Stimulated activated CD4-positive, alpha-beta T cell treated with anti-CD3 and anti-CD28 coated beads, Interleukin-1b, Interleukin-23, amount 100 ng/mL, for 1 hour (primary cell): ENCODE measurements at places on chromosomes 16 and 17.

GRCh38 chr16:70749681-70750601 lies 51.0 kb downstream of the VAC14 start:
- no peak for DNase-seq

DNA sequence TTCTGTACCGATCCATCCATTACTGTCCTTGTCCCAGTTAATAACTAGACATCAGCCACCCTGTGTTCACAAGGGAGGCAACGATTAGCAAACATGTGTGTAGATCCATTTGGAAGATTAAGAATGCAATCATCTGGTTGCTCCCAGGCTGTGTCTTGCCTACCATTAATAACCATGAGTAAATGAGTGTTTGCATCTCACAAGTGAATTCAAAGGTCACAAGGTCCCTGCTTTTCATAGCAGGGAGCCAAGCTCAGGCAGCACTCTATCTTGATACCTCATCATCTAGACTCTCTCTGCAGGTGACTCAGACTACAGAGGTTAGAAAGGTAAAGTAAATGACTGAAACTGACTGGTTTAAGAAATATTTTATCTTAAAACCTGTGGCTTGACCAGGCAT lies 25.3 kb downstream of the VWA3A start:
- no peak for DNase-seq

DNA sequence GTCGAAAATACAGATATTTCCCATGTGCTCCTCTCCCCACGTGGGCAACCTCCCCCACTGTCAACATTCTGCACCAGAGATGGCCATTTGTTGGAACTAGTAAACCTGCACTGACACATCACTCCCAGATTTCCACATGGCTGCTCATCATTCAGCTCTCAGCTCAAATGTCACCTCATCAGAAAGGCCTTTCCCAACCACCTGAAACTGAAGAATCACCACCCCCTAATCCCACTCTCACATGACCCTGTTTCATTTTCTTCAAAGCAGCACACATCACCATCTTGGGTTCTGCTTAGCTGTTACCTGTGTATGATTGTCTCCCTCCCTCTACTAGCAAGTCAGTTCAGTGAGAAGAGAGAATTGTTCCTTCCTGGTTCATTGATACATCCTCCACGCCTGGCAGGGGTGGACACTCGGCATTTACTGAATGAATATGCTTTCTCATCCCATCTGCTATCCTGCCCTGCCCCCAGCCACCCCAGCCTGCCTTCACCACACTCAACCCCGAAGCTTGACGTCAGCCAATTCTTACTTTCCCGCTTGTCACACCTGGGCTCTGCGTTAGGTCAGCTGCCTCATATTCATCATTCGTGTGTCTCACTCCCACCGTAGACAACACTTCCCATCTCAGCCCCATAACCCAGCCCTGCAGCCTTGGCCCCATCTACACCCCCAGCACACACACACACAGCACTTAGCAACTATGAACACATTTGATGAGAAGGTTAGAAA lies 1.5 kb downstream of the C17orf114 start:
- DNase-seq: no peak

GRCh38 chr16:3625911-3626732 lies 14.7 kb upstream of the SLX4 start:
- DNase-seq: no peak

DNA sequence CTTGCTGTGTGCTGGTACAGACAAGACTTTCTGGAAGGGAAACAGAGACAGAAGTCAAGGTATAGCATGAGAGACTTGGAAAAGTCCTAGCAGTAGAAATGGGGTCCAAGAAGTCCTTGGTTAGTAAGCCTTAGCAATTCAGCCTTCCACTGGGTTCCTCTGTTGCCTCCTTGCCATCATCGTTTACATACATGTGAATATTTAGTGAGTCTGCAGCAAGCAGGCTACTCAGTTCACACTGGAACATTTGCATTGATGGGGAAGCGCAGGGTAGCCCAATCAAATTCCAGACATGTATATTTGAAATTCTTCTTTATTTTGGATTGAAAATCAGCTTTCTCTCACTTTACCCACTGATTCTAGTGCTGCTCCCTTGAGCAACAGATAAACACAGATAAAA lies 27.1 kb downstream of the LIMD2 start:
- DNase-seq: no peak

DNA sequence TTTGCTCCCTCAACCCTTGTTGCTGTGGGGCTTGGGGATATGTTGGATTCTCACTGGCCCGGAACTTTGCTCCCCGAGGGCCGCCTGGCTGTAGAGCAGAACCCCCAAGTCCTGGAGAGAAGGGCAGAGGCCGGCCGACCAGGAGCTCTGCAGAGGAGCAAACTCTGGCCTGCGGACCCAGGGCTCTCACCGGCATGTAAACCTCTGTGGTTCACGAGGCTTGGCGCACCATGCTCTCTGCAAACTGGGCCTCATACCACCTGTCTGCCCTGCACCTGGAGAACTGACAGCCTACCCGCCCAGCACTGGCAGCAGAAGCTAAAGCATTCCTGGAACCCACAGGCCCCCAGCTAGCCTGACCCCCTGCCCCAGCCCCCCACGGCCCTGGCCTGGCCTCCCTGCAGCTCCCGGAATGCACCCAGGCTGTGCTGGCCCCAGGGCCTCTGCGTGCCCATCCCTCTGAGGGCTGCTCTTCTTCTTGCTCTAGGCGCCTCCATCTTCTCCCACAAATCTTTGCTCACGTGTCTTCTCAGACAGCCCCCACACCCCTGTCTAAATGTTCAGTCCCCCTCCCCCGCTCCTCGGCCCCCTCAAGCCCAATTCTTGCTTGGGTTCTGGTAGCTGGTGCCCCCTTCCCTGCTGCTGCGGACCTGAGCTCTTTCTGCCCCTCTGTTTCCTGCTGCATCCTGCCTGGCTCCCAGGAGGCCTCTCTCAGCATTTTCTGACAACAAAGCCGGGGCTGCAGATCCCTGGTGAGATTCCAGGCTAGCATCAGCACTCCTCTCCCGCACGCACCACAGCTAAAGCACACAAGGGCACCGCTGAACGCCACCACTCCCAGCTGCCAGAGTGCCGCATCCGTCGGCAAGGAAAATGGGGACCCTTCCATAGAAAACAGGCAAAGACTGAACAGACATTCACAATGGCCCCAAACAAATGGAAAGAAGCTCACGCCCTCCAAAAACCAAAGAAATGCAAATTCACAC lies 23.3 kb downstream of the ACTG1 start:
- no peak for DNase-seq

DNA sequence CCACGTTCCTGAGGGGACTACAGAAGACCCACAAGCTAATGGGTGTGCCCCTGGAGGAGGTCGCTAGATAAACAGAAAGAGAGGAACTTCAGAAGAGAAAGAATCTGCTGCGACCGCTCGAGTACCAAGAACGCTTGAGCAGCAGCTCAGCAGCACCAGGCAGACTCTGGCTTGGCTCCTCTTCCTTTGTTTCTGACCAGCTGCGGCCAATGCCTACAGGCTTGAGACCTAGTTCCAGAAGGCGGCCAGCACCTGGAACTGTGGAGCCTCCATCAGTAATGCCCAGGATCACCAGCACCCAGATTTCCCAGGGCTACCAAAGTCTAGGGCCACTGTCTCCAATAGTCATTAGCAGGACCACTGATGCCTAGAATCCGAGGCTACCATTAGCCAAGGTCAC lies 26.0 kb upstream of the GOSR2 start:
- DNase-seq: no peak

GRCh38 chr17:62064029-62064790 lies 868 bp downstream of the MED13 start:
- DNase-seq: no peak

DNA sequence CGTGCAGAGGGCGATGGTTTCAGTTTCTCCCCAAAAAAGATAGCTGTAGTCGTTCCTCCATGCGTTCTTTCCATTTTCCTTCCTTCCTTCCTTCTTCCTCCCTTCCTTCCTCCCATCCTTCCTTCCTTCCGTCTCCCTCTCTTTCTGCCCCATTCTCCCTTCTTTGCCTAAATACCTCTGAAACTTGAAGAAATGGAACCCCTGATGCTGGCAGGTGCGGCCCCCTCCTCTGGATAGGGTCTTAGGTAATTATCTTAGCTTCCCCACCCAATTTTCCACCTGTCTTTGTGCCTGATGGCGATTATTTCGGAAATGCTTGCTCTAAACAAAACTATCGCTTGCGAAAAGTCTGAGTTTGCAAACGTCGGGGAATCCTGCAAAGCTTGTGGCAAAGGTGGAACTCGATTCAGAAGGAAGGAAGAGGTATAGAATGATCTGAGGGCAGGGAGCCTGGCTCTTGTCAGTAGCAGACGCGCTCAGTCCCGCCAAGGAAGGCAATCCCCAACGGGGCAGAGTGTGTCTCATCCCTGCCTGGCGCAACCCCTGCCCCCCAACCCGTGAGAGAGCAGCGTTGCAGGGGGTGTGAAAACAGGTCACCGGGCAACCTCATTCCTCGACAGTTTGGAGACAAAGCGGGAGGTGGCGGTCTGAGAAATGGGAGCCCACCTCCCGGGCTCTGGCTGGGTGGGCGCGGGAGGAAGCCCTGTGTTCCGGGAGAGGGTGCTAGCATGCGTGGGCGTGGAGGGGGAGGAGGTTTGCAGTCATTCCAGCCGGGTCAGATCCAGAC lies 2.9 kb upstream of the CBX8 start:
- no peak for DNase-seq

DNA sequence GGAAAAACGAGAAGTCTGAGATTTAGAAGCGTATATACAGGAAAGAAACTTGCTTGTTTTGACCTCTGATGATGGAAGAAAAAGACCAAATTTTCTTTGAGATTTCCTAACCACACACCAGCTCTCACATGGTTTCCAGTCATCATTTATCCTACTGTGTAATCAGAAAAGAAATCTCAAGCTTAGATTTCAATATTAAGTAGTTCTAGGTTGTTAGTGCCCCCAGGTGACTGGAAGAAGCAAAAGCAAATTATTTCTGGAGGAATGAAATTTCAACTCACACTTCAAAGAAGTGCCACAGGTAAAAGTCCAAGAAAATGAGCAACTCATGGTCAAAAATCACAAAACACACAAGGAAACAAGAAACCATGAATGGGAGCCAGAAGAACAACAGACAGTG lies 51.8 kb upstream of the KDM6B start:
- no peak for DNase-seq

DNA sequence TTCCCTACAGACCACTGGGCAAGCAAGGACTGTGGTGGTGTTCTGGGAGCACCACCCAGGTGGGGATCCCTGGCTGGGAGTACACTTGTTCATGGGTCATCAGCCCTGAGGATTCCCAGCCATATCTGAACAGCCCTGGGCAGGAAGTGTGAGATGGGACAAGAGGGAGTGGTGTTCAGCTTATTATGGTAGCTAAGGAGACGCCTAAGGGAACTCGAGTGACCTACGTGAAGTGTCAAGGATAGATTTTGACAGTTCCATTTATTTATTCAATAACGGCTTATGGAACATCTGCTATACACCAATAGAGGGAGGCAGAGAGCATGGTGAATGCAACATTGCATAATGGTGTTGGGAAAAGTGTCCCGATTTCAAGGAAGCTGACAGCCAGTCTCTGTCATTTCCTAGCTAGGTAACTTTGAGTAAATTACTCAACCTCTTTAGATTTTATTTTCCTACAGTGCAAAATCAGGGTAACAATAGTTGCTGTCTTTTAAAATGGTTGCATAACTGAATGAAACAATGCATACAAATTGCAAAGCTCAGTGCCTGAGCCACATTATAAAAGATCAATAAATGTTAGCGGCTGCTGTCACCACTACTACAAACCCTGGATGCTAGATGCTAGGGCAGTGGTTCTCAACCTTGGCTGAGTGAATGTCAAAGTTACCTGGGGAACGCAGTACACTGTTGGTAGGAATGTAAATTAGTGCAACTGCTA lies 534.1 kb downstream of the GRIN2A start:
- no peak for DNase-seq

DNA sequence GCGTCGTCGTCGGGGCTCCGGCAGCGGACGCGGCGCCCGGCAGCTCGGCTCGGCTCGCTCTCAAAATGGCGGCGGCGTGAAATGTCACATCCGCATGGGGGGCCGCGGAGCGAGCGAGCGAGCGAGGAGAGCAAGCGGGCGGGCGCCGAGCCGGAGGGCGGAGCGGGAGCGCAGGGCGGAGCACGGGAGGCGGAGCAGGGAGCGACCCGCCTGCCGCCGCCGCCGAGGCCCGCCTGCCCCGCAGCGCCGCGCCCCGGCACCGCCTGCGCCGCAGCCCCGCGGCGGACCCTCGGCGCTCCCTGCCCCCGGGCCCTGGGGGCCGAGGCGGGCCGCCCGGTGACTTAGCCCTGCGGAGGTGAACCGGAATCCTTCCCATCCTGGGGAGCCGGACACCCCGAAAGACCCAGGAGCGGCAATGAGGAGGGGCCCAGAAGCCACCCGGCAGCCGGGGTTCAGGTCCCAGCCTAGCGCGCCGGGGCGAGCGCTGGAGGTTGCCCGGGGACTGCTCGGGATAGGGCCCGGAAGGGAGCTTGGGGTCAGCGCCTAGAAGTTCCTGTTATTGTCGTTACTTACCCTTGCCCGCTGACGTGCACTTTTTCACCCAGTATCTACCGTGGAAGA lies at the start of gene USP7:
Gene USP7, minus strand, starts transcription at position 86 of the 621 bp plus-strand sequence. CDS start 621 bp downstream, outside the sequence.
- DNase-seq: peak; percentile 79

- no peak for DNase-seq
Measured at GRCh38 chr17:68768804-68769203, 167.6 kb upstream of the FAM20A start.

DNA sequence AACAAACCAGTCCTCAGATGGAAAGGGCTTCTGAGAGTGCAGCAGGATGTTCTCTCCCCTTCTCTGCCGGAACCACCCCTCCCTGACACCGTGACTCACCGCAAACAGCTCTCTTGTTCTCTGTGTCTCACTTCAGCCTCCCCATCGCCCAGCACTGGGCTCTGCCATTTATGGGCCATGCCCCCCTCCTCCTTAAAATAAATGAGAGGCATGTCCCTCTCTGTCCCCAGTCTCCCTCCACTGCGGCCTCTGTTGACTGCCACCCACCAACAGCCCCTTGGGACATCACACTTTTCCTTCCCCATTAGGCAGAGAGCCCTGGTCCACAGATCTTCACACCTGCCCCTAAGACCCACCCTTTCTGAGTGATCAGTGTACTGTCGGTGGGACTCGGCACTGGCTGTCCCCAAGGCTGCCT lies 6.3 kb downstream of the CCDC102A start:
- DNase-seq: peak; percentile 48

DNA sequence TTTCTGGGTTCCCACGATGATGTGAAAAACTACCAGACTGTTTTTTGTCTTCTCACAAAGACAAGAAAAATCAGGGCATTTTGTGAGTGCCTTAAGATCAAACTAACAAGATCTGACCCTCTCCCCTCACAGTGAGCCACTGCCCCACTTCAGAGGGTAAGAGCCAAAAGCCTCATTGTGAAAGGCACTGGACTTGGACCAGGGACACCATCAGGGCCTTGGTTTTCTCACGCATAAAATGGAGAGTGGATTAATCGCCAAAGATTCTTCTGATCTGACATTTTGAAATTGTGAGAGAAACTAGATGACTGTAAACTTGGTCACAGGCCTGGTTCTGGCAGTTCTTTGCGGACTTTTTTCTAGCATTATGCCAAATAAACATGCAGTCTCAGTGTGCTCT lies 21.0 kb upstream of the ENDOV start:
- no peak for DNase-seq
